Esophagus squamous epithelium (tissue), 5 donors: ENCODE measurements at places on chromosomes 3 and 15.

GRCh38 chr3:45670436-45670835 is 18.8 kb upstream of the SACM1L start:
- DNase-seq, result no peak

DNA sequence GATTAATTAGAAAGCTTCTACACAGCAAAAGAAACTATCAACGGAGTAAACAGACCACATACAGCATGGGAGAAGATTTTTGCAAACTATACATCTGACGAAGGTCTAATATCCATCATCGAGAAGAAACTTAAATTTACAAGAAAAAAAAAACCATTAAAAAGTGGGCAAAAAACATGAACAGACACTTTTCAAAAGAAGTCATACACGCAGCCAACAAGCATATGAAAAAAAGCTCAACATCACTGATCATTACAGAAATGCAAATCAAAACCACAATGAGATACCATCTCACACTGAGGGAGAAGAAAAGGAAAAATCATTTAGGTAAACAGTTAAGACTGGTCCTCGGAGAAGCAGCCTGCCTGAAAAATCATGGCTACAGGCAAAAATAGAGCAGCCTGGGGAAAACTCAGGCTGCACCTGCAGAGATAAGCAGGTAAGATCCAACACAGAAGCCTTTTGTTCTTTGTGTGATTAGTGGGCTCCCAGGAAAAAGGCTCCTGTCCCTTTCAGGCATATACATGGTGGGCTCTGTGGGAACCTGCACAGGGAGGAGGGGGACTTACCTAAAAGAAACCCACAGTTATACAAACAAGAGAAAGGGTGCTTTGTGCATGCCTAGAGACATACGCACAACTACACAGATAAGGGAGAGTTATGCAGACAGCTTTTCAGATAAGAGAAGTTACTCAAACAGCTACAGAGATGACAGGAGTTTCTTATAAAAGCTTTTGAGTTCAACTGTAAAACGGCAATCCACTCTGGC is 49.3 kb downstream of the C3orf70 start:
- no peak for DNase-seq

DNA sequence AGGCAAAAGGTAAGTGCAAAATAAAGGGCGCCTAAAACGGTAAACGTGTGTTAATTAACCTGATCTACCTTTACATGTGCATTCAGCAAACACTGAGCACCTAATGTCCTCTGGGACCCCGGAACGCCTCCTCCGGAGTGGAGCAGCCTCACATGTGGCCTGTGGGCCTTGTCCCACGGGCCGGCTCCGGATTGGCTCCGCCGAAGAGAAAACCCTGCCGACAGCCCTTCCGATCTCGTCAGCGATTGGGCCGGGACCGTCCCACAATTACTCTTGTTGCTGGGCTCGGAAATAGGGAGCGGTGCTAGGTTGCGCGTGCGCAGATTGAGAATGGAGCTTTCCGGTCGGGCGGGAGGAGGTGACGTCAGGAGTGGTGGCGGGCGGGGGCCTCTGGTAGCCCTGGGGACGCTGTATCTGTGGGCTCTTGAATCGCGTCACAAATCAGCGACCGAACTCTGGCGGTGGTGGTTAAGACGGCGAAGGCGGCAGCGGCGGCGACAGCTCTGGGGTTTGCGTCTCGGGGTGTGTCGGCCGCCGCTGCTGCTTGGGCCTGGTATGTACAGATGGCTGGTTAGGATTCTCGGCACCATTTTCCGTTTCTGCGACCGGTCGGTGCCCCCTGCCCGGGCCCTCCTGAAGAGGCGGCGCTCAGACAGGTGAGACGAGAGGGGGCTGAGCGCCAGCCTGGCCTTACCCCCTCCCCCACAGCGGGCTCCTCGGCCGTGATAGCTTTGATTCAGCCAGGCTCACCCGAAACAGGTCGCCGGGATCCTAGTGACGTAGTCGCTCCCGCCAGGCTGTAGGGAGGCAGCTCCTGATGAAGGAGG is at the start of gene SENP2:
TSS of gene SENP2 (plus strand) at position 437 of the 827 bp plus-strand sequence. CDS start at position 556, 119 bp downstream.
- DNase-seq, result peak; percentile 93

DNA sequence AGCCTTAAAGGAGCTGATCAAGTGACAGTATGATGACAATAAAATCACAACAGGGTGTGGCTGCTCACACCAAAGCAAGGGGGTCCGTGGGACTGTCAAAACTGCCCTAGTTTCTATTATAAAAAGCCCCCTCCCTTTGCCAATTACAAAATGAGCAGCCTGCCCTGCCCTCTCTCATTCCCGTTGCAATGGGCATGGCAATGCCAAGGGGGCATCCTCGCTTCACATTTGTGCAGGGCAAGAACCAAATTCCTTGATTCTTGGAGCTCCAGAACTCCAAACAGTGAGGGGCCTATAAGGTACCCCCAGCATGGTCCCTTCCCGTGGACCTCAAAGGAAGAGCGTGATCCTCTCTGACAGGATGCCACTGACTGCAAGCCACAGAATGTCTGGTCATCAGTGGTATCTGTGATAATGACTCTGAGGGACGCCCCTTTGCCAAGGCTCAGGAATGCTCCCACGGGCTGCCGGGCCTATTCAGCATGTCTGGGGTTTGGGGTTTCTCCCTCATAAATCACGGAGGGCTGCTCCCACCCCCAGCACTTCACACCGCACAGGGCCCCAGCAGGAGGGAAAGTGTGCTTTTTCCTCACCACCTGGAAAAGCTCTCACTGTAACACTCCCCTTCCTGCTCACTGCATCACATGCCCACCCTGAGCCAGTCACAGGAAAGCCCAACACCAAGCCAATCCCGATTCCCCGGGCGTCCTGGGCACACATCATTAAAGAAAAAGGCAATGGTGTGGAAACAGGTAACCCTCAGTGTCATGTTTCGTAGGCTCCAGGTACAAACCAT is 105.1 kb upstream of the TRPM1 start:
- no peak for DNase-seq
